ENCODE measurements at places on chromosomes 4 and X.

GRCh38 chr4:15525080-15525479 lies 55.4 kb downstream of the CC2D2A start:
- DNase-seq = no peak

DNA sequence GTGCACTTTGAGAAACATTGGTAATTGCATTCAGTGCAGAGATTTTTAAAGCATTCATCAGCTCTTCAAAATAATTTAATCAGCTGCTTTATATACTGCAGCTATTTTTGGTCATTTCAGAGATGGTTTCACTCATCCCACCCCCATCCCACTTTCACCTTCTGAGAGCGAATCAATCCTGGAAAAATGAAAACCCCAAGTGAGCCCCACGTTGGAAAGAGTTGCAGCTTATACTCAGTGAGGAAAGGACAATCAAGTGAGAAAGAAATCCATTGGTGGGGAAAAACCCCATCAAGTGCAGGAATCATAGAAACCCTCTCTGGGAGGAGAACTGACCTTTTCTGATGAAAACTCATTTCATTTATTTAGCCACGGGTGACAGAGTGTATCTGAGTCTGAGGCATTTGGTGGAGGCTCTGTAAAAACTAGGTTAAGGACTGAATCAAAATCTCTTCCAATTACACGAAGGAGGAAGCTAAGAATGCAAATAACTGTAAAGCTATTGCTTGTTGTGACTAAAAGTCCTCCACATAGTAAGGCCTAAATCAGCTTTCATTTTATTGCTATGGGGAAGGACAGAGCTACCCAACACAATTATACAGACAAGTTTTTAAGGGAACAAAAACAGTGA lies 240.4 kb upstream of the PGRMC2 start:
- no peak for DNase-seq

- DNase-seq = no peak
Measured at GRCh38 chr4:186676531-186677161, 47.0 kb downstream of the FAT1 start.

DNA sequence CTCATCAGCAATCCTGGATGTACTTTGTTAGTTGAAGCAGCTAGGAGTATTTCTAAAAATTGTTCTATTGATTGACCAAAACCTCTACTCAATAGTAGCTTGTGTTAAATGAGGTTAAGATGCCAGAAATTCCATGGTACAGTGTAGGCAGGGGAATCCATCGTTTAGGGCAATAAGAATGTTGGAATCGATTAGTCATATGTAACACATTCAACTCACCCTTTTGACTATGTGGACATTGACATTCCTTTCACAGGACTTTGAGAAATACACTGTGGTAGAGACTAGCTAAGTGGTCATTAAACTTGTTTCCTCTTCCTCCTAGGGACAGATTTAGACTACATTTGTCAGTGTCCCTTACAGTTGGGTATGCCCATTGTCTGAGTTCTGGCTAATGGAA lies 40.2 kb downstream of the KDM5C start:
- DNase-seq = no peak

- DNase-seq = no peak
Measured at GRCh38 chrX:148499638-148500422, 587 bp upstream of the AFF2 start.

GRCh38 chrX:52608961-52609360 lies 45.7 kb downstream of the SSX7 start:
- DNase-seq = no peak

DNA sequence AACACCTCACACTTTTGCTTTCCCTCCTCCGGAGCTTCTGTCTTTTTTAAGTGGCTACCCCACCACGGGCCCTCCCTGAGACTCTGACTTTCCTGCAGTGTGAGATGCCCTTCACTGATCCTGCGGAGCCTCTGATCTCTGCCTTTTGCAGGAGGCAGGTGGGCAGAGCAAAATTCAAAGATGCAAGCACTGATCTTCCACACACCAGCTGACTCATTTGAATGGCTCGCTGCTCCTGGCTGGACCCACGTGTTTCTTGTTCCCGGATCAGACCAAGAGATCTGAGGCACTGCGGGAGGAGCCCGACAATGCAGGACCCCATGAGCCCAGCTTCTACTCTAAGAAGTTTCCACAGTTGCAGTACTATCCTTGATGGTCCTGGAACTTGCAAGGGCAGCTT lies 1607.9 kb upstream of the TENM3 start:
- no peak for DNase-seq

DNA sequence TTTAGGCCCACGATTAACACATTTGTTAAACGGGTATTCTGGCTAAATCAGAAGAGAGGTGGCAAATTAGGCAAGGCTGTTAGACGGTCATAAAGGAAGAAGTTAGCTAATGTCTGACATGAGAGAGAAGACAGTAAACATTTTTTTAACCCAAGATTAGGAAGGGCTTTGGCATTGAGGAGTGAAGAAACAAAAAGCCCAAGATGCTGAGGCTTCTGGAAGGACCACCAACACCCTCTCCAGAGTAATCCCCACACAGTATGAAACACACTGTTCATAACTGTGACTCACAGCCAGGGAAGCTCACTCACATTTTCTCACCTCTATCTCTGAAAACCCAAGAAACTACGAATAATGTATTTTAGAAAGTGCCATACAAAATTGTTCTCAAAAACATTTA lies 127.6 kb downstream of the AMELX start:
- DNase-seq = no peak

DNA sequence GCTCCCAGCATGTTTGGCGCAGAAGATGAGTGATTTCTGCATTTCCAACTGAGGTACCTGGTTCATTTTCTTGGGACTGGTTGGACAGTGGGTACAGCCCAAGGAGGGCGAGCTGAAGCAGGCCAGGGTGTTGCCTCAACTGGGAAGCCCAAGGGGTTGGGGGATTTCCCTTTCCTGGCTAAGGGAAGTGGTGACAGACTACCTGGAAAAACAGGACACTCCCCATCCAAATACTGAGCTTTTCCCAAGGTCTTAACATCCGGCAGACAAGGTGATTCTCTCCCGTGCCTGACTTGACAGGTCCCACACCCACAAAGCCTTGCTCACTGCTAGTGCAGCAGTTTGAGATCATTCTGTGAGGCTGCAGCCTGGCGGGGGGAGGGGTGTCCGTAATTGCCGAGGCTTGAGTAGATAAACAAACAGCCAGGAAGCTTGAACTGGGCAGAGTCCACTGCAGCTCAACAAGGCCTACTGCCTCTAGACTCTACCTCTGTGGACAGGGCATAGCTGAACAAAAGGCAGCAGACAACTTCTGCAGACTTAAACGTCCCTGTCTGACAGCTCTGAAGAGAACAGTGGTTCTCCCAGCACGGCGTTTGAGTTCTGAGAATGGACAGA lies 307.7 kb upstream of the ARSJ start:
- DNase-seq = no peak

DNA sequence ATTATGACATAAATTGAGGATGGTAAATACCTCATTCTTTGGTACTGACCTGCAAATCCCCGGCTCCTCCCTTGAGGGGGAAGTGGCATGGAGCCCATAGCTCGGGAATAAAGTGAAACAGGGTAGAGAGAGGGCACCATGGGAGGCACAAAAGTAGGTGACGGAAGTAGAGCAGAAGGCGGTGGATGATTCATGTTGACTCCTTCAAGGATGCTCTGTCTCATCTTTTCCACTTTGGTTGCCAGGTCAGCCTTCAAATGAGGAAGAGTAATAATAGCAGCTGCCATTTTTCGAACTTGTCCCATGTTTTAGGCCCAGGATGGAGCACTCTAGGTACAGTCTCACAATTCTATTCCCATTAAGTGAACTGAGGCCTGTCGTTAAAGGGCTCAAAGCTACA lies 41.4 kb upstream of the PHF8 start:
- no peak for DNase-seq

GRCh38 chrX:1578511-1579173 lies 12.8 kb upstream of the AKAP17A start:
- no peak for DNase-seq

- DNase-seq = no peak
Measured at GRCh38 chrX:70553516-70553915, 108.9 kb downstream of the DLG3 start.

DNA sequence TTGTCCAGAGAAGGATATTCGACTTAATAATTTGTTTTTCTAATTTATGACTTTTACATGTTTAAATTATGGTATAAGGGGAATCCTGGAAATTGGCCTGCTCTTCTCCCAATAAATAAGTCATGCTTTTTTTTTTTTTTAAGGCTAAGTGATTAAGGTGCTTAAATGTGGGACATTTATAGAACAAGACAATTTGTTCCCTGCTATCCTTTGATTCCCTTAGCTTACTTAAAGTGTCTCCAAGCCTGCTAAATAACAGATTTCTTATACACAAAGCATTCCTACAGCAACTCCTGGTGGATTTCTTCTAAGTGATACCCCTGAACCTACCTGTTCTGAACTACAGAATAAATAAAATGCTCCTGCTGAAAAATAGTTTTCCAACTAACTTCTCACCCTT lies 233.0 kb upstream of the UGT8 start:
- no peak for DNase-seq
